Kasumi-1 (cell line): ENCODE measurements at places on chromosomes 16 and 17.

GRCh38 chr16:15747937-15748336, 97.9 kb downstream of the NDE1 start:
- DNase-seq = no peak

DNA sequence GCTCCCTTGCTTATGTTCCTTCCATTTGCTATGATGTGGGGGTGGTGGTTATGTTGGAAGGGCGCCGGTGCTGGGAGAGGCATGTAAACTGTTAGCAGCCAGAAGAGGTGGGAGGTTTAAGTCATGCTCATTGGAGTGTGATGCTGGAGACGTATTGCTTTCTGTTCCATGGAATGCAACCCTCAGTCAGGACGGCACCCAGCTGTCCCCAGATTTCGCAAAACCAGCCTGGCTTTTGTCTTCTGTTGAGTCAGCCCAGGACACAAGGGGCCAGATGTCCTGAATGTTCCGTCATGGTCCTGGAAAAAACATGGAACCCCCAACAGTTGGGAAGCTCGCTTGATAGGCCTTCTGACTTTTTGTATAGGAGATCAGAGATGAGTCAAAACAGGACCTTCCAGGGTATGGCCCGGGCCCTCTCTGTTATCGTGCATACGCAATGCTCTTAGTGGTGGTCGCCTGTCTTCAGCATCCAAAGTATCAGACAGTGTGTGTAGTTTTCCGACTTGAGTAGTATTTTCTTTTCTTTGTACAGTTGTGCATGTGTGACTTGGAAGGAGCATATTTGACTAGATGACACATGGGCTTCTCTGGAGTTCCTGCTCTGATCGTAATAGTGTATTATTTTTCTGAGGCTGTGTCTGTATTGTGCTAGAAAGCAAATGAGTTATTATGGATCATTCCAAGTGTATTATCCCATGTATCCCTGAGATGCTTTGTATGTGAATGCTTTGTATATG, 201.9 kb downstream of the SNX29 start:
- DNase-seq = no peak

DNA sequence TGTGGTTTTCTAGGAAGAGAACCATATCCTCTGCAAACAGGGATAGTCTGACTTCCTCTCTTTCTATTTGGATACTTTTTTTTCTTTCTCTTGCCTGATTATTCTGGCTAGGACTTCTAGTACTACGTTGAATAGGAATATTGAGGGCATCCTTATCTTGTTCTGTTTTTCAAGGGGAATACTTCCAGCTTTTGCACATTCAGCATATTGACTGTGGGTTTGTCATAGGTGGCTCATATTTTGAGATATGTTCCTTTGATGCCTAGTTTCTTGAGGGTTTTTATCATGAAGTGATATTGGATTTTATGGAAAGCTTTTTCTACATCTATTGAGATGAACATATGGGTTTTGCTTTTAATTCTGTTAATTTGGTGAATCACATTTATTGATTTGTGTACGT, 269.8 kb downstream of the MAP2K6 start:
- no peak for DNase-seq

DNA sequence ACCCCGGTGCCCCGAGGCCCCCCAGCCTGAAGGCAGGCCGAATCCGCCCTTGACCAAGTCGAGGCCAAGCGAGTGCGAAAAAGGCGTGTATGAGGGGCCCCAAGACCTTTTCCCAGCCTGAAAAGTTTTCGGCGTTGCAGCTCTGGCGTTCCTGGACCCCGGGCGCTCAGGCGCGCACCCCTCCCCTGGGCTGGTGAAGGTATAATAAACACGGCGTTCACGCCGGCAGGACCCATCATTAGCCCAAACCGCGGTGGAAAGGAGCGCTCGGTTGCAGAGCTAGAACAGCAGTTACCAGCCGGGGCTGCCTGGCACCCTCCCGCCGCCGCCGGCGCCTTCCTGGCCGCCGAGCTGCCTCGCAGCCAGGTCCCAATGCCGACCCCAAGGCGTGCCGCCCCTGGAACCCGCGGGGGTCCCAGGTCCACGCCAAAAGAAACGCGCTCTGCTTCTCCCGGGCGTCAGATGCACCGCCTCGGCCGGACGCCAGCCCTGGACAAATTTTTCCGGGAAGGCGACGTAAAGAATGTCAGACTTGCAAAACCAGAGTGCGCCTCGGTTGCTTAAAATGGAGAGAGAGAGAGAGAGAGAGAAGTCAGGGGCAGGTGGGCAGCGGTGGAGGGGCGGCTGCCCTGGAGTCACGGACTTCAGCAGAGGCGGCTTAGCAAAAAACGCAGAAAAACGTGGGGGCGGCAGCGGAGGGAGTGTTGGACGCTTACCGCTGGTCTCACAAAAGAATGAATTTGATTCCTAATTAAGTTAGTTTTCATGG, 11.5 kb upstream of the FOXF1 start:
- DNase-seq = no peak

DNA sequence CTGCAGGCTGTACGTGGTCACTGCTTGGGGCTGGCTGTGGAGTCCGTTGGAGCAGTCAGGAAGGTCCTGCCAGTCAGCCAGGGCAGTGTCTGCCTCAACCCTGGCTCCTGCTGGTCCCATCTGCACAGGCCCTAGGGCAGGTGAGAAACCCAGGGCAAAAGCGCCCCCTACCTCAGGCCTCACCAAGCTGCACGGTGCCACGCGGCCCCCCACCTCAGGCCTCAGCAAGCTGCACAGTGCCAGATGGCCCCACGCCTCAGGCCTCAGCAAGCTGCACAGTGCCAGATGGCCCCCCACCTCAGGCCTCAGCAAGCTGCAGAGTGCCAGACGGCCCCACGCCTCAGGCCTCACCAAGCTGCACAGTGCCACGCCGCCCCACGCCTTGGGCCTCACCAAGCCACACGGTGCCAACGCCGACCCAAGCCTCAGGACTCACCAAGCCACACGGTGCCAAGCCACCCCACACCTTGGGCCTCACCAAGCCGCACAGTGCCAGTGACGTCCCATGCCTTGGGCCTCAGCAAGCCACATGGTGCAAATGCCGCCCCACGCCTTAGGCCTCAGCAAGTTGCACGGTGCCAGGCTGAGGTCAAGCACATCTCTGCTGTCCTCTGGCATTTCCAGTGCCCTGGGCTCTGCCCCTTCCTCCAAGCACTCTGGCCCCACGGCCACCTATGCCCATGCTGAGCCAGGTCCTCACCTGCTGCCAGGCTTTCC, 5.5 kb downstream of the TMEM204 start:
- no peak for DNase-seq

GRCh38 chr17:81277946-81278693, 17.0 kb downstream of the SLC38A10 start:
- DNase-seq = no peak

GRCh38 chr17:76153202-76153601, 12.2 kb upstream of the FOXJ1 start:
- no peak for DNase-seq
